ENCODE measurements at places on chromosomes 3 and 15.

DNA sequence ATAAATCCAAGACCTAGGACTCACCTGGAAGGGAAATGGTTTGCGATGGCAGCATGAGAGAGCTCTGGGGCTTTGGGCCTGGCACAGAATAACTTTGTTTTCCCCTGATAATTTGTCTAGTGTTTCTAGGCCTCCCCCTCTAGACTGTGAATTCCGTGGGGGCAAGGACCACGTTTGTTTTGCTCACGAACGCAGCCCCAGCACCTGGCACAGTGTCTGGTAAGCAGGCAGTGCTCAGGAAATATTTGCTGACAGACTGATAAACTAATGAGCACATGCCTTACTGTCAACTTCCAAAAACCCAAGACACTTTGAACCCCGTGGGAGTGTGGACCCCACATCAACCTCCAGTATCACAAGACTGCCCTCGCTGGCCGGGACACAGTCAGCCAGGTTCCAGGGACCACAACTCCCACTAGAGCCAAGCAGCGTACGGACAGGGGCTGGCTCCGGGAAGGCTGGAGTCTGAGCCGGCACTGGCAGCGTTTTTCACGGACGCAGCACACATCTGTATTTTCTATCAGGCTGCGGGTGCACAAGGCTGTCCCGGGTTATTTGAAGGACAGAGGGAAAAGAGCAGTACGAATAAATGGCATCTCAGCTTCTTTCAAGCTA, 146.5 kb downstream of the XXYLT1 start:
- H3K27me3 ChIP-seq: peaks cover 7% of the 10 kb centered on the region
- H3K4me1 ChIP-seq: peaks cover 25% of the 10 kb centered on the region
- H3K36me3 ChIP-seq: peaks cover 3% of the 10 kb centered on the region
- no peak for DNase-seq
- H3K4me3 ChIP-seq: no peak overlapping the region

DNA sequence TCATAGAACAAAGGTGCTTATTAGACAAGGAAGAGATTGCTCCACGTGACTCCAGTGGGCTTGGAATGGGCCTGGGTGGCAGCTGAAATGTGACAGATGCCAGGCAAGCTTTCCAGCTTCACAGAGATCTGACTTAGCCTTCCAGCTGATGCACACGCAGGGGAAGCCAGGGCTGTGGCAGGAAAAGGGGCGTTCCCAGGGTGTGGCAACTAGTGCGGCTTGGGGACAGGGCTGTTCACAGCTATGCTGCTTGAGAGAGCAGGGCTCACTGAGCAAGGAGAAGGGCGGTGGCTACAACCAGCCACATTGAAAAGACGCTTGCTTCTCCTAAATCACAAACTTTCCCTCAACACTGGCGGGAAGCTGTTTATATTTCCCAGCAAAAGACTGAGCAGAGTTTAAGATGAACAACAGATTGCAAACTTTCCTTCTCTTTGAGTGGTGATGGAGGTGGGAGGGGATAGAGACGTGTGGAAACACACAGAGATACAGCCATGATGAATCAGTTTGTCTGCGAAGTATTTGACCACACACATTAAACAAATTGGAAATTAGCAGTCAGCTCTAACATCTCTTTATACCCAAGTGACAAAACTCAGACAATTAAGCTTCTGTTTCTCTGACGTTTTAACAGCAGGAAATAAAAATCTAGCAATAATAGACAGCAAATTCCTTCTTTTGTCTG, 127.5 kb downstream of the BDH1 start:
- H3K36me3 ChIP-seq: no peaks in the 10 kb centered on the region
- peaks cover 18% of the 10 kb centered on the region for H3K4me1 ChIP-seq
- H3K27ac ChIP-seq: no peak overlapping the region
- no peak for DNase-seq
- H3K27me3 ChIP-seq: peaks cover 3% of the 10 kb centered on the region
- H3K4me3 ChIP-seq: no peak overlapping the region

DNA sequence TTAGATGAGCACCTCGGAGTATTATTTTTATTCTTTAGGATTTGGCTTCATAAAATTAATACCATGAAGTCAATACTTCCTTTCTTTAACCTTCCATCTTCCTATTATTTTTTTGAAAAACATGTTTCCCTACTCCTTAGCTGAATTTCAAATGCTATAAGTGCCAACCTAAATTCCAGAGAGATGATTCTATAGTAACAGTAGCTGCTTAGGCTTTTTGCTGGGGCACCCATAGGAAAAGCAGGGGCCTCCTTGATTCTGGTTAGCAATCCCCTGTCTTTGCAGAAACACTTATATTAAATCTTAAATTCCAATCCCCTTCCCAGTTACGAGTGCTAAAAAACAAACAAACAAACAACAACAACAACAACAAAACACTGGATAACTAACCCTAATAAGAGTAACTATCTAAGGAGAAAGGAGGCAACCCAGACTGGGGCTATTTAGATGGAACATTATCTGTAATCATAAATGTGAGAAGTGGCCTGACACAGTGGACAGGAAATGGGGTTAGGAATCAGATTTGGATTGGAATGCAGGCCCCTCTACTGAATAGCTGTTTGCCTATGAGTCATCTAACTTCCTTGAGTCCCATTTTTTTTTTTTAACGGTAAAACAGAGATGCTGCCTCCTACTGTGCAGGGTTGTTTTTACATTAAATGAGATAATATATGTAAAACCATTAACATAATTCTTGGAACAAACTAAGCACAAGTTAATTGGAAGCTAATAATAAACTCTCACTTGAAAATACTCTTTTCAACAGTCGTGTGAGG, 148.1 kb downstream of the WDR72 start:
- no peak overlapping the region for H3K4me3 ChIP-seq
- no peaks in the 10 kb centered on the region for H3K27me3 ChIP-seq
- no peaks in the 10 kb centered on the region for H3K4me1 ChIP-seq
- H3K27ac ChIP-seq: no peak overlapping the region
- H3K36me3 ChIP-seq: no peaks in the 10 kb centered on the region

GRCh38 chr15:22808240-22808639, 21.8 kb downstream of the NIPA1 start:
- H3K4me3 ChIP-seq: no peak overlapping the region
- peaks cover 3% of the 10 kb centered on the region for H3K27me3 ChIP-seq
- no peak for DNase-seq
- no peaks in the 10 kb centered on the region for H3K4me1 ChIP-seq
- H3K36me3 ChIP-seq: no peaks in the 10 kb centered on the region

GRCh38 chr3:136022529-136023263, 57.2 kb downstream of the PPP2R3A start:
- DNase-seq: no peak
- no peak overlapping the region for H3K4me3 ChIP-seq
- no peaks in the 10 kb centered on the region for H3K4me1 ChIP-seq
- H3K36me3 ChIP-seq: no peaks in the 10 kb centered on the region

DNA sequence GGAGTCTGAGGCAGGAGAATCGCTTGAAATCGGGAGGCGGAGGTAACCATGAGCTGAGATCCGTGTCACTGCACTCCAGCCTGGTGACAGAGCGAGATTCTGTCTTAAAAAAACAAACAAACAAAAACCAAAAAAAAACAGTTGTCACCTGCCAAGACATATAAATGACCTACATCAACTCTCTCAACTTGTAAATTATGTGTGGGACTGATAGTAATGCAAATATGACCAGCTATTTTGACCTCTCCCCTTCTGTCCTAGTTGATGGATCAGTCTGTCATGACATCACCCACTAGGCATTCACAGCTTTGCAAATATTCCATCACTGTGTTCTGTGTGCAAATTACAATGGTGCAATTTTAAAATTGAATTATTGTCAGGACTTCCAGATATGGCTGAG, 175.4 kb downstream of the EBLN2 start:
- H3K36me3 ChIP-seq: no peaks in the 10 kb centered on the region
- DNase-seq: no peak
- no peak overlapping the region for H3K4me3 ChIP-seq
- H3K27me3 ChIP-seq: no peaks in the 10 kb centered on the region

GRCh38 chr3:120274739-120275167, 10.3 kb downstream of the GPR156 start:
- DNase-seq: no peak
- H3K27ac ChIP-seq: no peak overlapping the region
- peaks cover 3% of the 10 kb centered on the region for H3K4me1 ChIP-seq
- no peak overlapping the region for H3K4me3 ChIP-seq

- no peak for DNase-seq
- no peak overlapping the region for H3K27ac ChIP-seq
- H3K27me3 ChIP-seq: no peaks in the 10 kb centered on the region
- no peak overlapping the region for H3K4me3 ChIP-seq
- H3K36me3 ChIP-seq: no peaks in the 10 kb centered on the region
These were observed 1159.6 kb upstream of the EPHA6 start for GRCh38 chr3:95654570-95655362.

DNA sequence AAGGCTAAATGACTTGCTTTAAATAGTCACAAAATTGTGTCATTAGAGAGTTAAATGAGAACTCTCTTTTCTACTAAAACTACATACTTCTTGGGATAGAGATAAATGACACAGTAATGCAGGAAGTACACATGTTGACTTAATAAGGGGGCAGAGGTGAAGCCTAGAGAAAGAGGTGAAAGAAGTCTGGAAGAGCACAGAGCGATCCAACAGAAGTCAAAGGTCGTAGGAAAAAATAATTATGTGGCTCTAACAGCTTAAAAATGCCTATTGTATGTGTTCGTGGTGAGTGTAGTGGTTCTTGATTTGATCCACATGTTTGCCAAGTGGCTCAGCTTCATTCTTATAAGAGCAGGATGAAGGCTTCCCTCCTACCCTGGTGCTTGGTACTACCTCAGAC, 61.7 kb downstream of the TMEM212 start:
- peaks cover 6% of the 10 kb centered on the region for H3K27me3 ChIP-seq
- H3K36me3 ChIP-seq: peaks cover 5% of the 10 kb centered on the region
- no peaks in the 10 kb centered on the region for H3K4me1 ChIP-seq

DNA sequence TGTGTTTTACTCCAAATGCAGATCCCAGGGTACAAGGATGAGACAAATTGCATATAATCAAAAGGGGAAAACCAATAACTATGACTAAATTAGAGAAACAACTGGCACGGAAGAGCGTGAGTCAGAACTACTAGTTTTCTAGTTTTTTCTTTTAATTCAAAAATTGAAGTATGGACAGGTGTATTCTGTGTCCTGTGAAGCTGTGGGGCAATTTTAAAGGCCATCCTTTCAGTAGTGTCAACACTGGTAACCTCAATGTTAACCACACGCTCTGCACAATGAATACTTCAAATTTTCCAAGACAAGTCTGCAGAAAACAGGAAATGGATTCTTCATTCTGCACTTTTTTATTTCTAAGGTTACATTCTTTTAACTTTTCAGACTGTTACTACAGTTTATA, 32.5 kb upstream of the GOLGA8A start:
- DNase-seq: no peak
- H3K27ac ChIP-seq: no peak overlapping the region
- peaks cover 3% of the 10 kb centered on the region for H3K27me3 ChIP-seq

DNA sequence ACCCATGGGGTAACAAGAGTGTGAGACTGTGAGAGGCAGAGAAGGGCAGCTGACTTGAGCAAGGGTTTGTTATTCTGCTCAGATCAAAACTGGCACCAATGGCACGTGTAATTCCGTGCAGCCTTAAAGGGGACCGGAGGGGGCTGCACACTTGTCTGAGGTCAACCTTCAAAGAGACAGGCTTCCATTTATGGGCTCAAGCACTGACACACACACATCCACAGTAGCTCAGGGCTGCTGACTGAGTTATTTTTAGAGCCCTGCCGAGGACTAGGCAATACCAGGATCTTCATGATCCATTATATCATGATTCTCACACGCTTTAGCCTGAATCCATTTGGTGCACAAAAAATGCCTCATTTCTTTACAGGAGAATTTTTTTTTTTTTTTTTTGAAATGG, 20.6 kb upstream of the SPTBN5 start:
- peaks cover 18% of the 10 kb centered on the region for H3K4me1 ChIP-seq
- H3K27ac ChIP-seq: no peak overlapping the region
- no peak for DNase-seq
- H3K36me3 ChIP-seq: peaks cover 50% of the 10 kb centered on the region
- H3K4me3 ChIP-seq: no peak overlapping the region
